ENCODE measurements at places on chromosomes 7 and 10.

- no peaks in the 10 kb centered on the region for H3K27me3 ChIP-seq
- no peaks in the 10 kb centered on the region for H3K4me1 ChIP-seq
- H3K36me3 ChIP-seq, result no peaks in the 10 kb centered on the region
- DNase-seq, result no peak
- no peak overlapping the region for H3K27ac ChIP-seq
These were observed 160.8 kb downstream of the SPAG6 start for GRCh38 chr10:22505911-22506685.

- H3K4me3 ChIP-seq, result no peak overlapping the region
- no peaks in the 10 kb centered on the region for H3K4me1 ChIP-seq
- DNase-seq, result no peak
- H3K36me3 ChIP-seq, result no peaks in the 10 kb centered on the region
- no peaks in the 10 kb centered on the region for H3K27me3 ChIP-seq
These were observed 303.5 kb downstream of the NEBL start for GRCh38 chr10:20593649-20594048.

- no peaks in the 10 kb centered on the region for H3K27me3 ChIP-seq
- no peak for DNase-seq
- H3K36me3 ChIP-seq, result no peaks in the 10 kb centered on the region
- H3K4me1 ChIP-seq, result no peaks in the 10 kb centered on the region
These were observed 17.5 kb downstream of the CTNNA3 start for GRCh38 chr10:67678335-67678974.

DNA sequence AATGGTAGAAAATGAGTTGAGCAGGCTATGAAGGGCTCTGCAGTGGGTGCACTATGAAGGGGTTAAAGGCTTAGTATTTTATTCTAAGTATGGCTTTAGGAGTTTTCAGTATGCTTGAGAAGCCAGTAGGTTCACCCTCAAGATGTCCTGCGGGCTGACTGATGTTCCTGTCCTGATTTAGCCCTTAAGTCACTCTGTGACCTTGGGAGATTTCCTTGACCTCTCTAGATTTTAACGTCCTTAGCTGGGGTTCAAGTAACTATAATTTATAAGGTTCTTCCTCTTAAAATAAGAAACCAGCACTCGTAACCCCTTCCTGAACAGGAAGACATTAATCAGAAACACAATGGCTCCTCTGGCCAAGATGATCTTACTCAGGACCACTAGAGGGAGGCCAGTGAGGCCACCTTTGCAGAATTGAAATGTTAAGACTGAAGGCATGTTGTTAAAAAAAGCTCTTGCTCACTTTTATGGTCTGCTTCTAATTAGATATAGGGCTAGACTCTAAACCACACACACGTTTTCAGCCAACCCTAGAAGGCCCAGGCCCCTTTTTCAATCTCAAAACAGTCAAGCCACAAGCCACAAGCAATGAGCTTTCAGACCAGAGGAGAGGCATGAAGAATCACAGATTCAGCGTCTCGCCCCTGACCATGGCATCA lies 41.9 kb downstream of the CDK1 start:
- no peak overlapping the region for H3K27ac ChIP-seq
- H3K27me3 ChIP-seq, result no peaks in the 10 kb centered on the region
- DNase-seq, result no peak
- no peak overlapping the region for H3K4me3 ChIP-seq
- peaks cover 4% of the 10 kb centered on the region for H3K4me1 ChIP-seq

- no peak for DNase-seq
- H3K27me3 ChIP-seq, result no peaks in the 10 kb centered on the region
- no peaks in the 10 kb centered on the region for H3K4me1 ChIP-seq
- H3K4me3 ChIP-seq, result no peak overlapping the region
These were observed 16.0 kb downstream of the PAPSS2 start for GRCh38 chr10:87675396-87676376.

- peak overlapping the region; percentile 83 for H3K27ac ChIP-seq
- H3K36me3 ChIP-seq, result no peaks in the 10 kb centered on the region
- DNase-seq, result no peak
These were observed 21.2 kb upstream of the BLOC1S2 start for GRCh38 chr10:100307684-100308083.

DNA sequence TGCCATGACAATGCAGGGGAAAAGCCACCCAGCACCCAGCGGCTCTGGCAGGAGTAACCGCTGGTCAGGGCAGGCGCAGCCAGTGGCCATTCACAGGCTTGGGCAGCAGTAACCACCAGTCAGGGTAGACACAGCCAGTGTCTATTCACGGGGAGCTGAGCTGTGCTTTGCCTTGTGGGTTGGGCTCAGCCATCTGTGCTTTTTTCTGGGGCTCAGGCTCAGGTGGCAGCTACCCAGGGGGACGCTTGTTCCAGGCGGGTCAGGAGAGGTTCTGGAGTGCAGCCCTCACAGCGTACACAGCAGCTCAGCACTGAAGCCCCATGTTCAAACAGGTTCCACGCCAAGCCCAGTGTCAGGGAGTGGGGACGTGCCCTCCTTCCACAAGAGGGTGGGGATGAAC lies 28.5 kb downstream of the FOXL3 start:
- no peaks in the 10 kb centered on the region for H3K4me1 ChIP-seq
- H3K4me3 ChIP-seq, result no peak overlapping the region
- no peaks in the 10 kb centered on the region for H3K27me3 ChIP-seq
- no peak for DNase-seq

DNA sequence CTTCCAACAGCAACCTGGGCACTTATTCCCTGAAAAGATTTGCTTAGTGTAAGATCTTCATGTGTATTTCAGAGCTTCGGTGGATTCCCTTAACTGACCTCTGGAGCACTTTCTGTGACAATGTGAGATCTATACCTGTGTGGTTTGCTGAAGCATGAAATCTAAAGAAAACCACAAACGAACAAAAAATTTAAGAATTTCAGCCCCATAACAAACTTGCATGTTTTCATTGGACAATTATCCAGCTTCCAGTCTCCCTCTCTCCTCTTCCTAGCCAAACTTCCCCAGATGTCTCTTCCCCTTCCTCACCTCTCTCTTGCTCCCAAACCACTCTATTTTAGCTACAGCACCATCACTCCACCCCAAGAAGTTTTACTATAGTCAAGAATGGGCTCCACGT lies 279.9 kb upstream of the SORCS1 start:
- H3K4me1 ChIP-seq, result no peaks in the 10 kb centered on the region
- no peaks in the 10 kb centered on the region for H3K27me3 ChIP-seq
- H3K36me3 ChIP-seq, result no peaks in the 10 kb centered on the region
- H3K27ac ChIP-seq, result no peak overlapping the region

GRCh38 chr10:16999665-17000451 lies 129.8 kb downstream of the CUBN start:
- H3K36me3 ChIP-seq, result no peaks in the 10 kb centered on the region
- no peaks in the 10 kb centered on the region for H3K27me3 ChIP-seq
- H3K4me1 ChIP-seq, result peaks cover 9% of the 10 kb centered on the region
- no peak overlapping the region for H3K4me3 ChIP-seq

- H3K4me1 ChIP-seq, result peaks cover 16% of the 10 kb centered on the region
- peak overlapping the region; percentile 30 for H3K27ac ChIP-seq
- no peak overlapping the region for H3K4me3 ChIP-seq
- H3K27me3 ChIP-seq, result no peaks in the 10 kb centered on the region
These were observed 68.7 kb downstream of the SGMS1 start for GRCh38 chr10:50554995-50555568.

DNA sequence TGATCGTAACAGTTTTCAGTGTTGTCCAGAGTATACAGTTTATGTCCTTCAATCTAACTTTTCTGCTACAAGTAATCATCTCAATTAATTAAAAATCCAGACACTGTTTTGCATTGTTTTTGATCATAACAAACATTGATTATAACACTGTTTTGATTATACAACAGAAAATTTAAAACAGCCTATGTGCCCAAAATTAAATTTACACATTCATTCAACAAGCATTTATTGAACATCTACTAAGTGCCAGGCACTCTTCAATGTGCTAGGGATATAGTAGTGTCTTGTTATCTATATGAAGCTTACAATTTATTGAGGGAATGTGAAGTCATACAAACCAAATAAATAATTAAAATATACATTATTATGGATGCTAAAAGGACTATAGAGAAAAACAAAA lies 10.6 kb downstream of the ELAPOR2 start:
- H3K36me3 ChIP-seq, result no peaks in the 10 kb centered on the region
- no peaks in the 10 kb centered on the region for H3K4me1 ChIP-seq
- no peak for DNase-seq
- no peak overlapping the region for H3K27ac ChIP-seq
- no peaks in the 10 kb centered on the region for H3K27me3 ChIP-seq

DNA sequence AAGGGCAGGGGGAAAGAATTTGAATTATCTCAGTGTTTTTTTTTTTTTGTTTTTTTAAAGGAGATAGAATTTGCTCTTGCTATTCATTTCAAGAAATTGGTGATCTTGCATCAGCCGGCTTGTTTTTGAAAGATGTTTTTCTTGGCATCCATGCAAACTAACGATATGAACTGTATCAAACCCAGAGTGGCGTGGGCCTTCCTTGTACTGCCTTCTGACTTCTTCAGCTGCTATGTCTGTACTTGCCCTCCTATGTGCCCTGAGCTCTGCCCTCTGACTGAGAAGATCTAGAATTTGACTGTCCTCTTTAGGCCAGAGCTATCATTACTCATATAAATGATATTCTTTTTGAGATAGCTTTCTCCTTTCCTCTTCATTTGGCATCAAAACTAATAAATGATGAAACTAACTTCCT lies 183.1 kb downstream of the EXOC4 start:
- no peaks in the 10 kb centered on the region for H3K27me3 ChIP-seq
- no peak overlapping the region for H3K27ac ChIP-seq
- no peak for DNase-seq
- no peak overlapping the region for H3K4me3 ChIP-seq
- H3K4me1 ChIP-seq, result no peaks in the 10 kb centered on the region

DNA sequence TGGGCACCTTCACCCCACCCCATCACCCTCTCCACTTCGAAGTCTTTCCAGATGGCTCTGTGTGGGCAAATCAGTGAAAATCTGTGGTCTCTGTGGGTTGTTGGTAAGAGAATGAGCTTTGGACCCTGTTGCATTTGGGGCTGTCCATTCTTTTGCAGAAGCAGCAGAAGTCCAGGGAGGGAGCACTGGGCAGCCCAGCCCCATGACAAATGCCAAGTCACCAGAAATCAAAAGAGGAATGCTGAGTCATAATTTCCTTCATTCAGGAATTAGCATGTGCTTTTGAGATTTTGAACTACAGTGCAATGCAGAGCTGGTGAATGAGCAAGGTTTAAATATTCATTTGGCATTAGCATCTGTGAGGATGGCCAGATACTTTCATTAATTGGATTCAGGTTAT lies 556.2 kb downstream of the LRMDA start:
- H3K27ac ChIP-seq, result no peak overlapping the region
- H3K36me3 ChIP-seq, result no peaks in the 10 kb centered on the region
- no peak overlapping the region for H3K4me3 ChIP-seq
- DNase-seq, result no peak

- no peak overlapping the region for H3K27ac ChIP-seq
- no peaks in the 10 kb centered on the region for H3K36me3 ChIP-seq
- H3K4me1 ChIP-seq, result no peaks in the 10 kb centered on the region
- no peak for DNase-seq
- no peak overlapping the region for H3K4me3 ChIP-seq
These were observed 1068.9 kb downstream of the TYW1 start for GRCh38 chr7:68065581-68065980.

- H3K4me1 ChIP-seq, result no peaks in the 10 kb centered on the region
- no peaks in the 10 kb centered on the region for H3K36me3 ChIP-seq
- DNase-seq, result no peak
- no peak overlapping the region for H3K4me3 ChIP-seq
- H3K27me3 ChIP-seq, result no peaks in the 10 kb centered on the region
These were observed 158.9 kb downstream of the ELMO1 start for GRCh38 chr7:37289781-37290180.

DNA sequence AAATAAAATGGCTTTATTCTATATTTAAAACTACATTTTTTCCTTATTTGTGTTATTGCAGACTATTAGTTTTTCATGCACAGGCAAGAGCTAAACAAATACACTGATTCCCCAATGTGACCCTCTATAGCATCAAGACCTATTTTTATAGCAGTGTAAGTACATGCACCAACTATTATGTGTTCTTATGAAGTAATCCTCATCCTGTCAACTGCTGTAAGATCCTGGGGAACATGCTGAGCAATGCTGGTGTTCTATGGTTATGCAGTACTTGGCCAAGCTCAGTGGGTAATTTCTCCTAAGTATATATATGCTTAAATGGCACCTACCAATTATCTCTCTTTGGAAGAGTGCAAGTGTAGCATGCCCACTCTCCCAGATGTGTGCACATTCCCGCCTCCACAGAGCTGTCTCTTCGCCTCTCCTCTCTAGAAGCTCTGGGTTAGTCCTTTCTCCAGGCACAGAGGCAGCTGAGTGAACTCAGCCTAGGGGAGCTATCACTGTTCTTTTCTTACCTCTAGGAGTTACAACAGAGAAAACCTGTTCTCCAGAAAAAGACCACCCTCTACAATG lies 428.8 kb downstream of the KCNMA1 start:
- H3K36me3 ChIP-seq, result no peaks in the 10 kb centered on the region
- no peak overlapping the region for H3K27ac ChIP-seq
- H3K4me3 ChIP-seq, result no peak overlapping the region

GRCh38 chr7:28093623-28094232 lies 86.9 kb downstream of the JAZF1 start:
- H3K27ac ChIP-seq, result no peak overlapping the region
- H3K36me3 ChIP-seq, result no peaks in the 10 kb centered on the region
- no peaks in the 10 kb centered on the region for H3K27me3 ChIP-seq
- no peak for DNase-seq
- H3K4me1 ChIP-seq, result peaks cover 5% of the 10 kb centered on the region

DNA sequence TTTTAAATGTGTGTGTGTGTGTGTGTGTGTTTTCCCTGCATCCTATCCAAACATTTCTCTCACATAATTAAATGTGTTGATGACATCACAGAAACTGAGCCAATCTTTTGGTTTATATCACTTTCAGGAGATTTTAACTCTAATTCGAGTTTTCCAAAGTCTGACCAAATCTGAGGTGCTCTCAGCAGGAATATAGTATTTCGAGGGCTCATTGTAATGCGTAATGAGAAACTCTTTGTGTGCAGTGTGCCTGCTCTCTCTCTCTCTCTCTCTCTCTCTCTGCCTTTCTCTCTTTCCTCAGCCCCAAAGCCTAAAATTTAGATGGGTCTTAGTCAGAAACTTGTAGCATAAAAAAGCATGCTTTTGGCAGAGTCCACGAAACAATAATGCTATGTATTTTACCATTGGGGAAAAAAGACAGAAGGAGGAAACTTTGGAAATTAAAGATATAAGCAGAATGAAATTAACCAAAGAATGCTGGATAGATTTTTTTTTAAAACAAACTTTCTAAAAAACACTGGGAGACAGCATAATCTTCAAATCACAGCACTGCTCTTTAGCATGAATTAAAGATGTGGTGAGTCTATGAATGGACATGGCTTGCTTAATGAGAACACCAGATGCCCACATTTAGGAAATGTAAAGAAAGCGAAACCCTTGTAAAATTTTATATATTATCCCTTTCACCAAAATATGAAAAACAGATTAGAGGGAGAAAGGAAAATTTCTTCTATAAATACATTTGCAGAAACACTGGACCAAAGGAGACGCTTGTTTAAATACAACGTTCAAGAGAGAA lies 206.8 kb upstream of the HABP2 start:
- H3K36me3 ChIP-seq, result no peaks in the 10 kb centered on the region
- H3K27ac ChIP-seq, result no peak overlapping the region
- DNase-seq, result no peak
- H3K4me1 ChIP-seq, result no peaks in the 10 kb centered on the region

All from esophagus squamous epithelium (tissue), 5 donors.